ENCODE measurements at places on chromosomes 3 and 15. TPM values are rescaled to one million over a fixed set of nuclear protein-coding genes. Genes with fewer than 3 reads are reported as not detected.
A peak's percentile ranks its signal among the peaks of the same experiment; 100 is the strongest.

The SI gene
- total RNA-seq: not detected

GRCh38 chr3:132381348-132381944 lies 35.9 kb upstream of the DNAJC13 start:
- no peaks in the 10 kb centered on the region for H3K36me3 ChIP-seq
- no peaks in the 10 kb centered on the region for H3K4me1 ChIP-seq

DNA sequence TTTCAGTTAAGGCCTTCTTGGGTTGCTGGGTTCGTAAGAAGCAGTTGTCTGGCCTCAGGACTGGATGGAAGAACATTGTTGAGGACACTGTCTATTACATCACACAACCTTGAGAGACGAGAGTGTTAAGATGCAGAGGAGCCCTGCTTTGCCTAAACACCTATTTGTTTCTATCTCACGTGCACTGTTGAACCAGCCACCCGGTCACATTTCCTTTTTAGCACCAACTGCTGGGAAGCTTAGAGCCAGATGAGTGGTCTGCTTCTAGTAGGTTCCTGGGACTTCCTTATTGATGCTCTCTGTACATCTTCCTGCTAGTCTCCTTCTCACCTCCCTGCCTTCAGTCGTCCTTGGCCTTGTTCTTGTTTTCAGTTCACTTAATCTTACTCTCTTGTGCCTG lies 22.3 kb downstream of the CAND2 start:
- no peaks in the 10 kb centered on the region for H3K36me3 ChIP-seq
- H3K4me1 ChIP-seq: no peaks in the 10 kb centered on the region
- DNase-seq: no peak
- H3K4me3 ChIP-seq: no peak overlapping the region
- H3K27me3 ChIP-seq: no peaks in the 10 kb centered on the region

DNA sequence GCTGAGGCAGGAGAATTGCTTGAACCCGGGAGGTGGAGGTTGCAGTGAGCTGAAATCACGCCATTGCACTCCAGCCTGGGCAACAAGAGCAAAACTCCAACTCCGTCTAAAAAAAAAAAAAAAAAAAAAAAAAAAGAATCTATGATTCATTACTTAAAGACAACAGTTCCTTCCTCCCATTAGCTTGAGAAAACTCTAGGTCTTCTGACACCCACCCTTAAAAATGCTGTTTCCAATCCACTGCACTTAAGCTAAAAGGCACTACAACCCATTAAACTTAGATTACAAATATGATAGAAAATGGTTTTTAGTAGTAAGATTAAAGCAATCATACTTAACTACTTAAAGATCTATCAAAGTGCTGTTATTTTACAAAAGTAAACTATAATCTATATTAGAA lies 40.0 kb upstream of the BHLHE40 start:
- H3K36me3 ChIP-seq: peaks cover 2% of the 10 kb centered on the region
- peak; percentile 26 for DNase-seq
- H3K27ac ChIP-seq: no peak overlapping the region

GRCh38 chr3:43852066-43852465 lies 161.3 kb downstream of the ABHD5 start:
- peaks cover 23% of the 10 kb centered on the region for H3K27me3 ChIP-seq
- H3K27ac ChIP-seq: no peak overlapping the region
- H3K4me1 ChIP-seq: no peaks in the 10 kb centered on the region
- no peak overlapping the region for H3K4me3 ChIP-seq

GRCh38 chr3:1195947-1196346 lies 103.1 kb downstream of the CNTN6 start:
- no peak overlapping the region for H3K4me3 ChIP-seq
- H3K27ac ChIP-seq: no peak overlapping the region
- no peaks in the 10 kb centered on the region for H3K36me3 ChIP-seq
- H3K4me1 ChIP-seq: no peaks in the 10 kb centered on the region
- H3K27me3 ChIP-seq: no peaks in the 10 kb centered on the region
- no peak for DNase-seq

GRCh38 chr3:25429361-25430286 lies 1.6 kb downstream of the RARB start:
- no peak overlapping the region for H3K4me3 ChIP-seq
- no peak overlapping the region for H3K27ac ChIP-seq
- no peak for DNase-seq
- H3K27me3 ChIP-seq: peaks cover 42% of the 10 kb centered on the region
- no peaks in the 10 kb centered on the region for H3K36me3 ChIP-seq
